GM13977 (cell line): ENCODE measurements at places on chromosomes 6 and 20.

DNA sequence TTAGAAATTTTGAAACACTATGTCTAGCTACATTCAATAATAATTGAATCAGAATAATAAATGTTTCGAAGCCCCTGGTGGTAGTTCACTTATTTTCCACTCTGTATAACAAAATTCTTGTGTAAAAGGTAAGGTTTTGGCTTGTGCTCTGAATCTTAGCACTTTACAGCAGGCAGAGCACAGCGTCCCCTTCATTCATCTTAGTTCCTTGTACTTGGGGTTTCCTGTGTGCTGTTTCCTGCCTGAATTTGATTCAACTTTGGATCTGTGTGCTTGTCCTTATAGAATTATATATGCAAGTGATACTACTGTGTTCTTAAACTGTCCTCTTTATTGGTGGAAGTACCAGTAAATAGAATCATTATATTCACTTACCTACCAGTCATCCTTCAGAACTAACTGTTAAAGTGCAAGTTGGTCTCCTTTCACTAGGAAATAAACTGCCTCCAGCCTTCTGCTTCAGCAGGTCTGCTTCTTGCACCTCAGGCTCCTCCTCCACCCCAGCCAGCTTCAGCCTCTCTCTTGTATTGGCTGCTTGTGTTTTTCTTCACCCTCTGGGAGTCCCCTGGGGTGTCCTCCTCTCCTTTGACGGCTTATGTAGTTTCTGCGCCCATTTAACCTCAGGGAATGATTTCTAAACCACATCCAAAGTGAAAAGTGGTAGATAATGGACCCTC, 28.8 kb upstream of the TULP4 start:
- DNase-seq, result no peak

- DNase-seq, result peak; percentile 12
Measured at GRCh38 chr6:25829375-25829774, 2.5 kb downstream of the SLC17A1 start.

DNA sequence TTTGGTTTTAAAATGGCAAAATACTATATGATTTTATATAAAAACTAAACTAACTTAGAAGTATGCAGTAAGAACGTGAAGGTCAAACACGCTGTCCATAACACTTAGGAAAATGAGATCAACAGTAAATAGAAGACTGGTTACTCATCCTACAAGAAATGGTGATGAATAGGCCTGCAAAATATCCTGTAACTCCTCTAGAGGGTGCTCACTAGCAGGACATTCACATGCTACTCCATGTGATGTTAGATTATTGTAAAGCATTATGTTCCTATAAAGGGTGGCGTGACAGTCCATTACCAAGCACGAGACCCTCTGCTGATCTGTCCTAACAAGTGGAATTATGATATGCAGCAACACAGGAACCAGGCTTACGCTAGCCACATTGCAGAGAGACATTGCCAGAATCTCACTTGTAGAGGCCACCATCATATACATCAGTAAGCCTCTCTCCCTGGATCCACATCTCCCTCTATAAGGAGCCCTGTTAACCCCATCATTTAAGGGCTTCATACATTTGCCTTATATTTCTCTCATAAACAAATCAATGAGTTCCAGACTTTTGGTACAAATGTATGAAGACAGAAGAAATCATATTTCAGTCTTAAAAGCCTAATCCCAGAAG, 18.0 kb upstream of the DEFB129 start:
- DNase-seq, result peak; percentile 23

GRCh38 chr20:31706607-31707257, 15.9 kb downstream of the BCL2L1 start:
- no peak for DNase-seq

- DNase-seq, result no peak
Measured at GRCh38 chr6:51398793-51399192, 580.1 kb downstream of the TFAP2B start.

- no peak for DNase-seq
Measured at GRCh38 chr6:99346595-99346994, 2.9 kb downstream of the FAXC start.
